ENCODE measurements at places on chromosomes 12 and 14.
A peak's percentile ranks its signal among the peaks of the same experiment; 100 is the strongest.

GRCh38 chr12:127133675-127134335 is 1133.2 kb upstream of the TMEM132C start:
- DNase-seq: peak; percentile 33

GRCh38 chr12:107884769-107885694 is 110.5 kb downstream of the ASCL4 start:
- DNase-seq: peak; percentile 53

DNA sequence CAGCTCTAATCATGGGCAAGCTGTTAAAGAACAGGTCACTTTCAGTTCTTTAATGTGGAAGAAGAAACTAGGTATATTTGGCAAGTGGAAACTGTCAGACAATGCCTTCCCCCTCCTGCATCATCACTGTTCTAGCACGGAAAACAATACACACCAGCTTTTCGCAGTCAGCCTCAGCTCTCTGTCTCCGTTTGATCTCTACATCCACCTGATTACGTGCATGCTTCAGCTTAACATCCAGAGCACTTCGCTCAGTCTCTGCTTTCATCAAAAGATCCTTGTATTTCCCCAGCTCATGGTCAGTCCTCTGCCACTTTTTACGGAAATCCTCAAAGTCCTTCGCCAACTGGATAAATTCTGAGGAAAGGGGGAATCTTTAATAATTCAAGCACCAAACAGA is 19.0 kb downstream of the RACGAP1 start:
- DNase-seq: no peak

DNA sequence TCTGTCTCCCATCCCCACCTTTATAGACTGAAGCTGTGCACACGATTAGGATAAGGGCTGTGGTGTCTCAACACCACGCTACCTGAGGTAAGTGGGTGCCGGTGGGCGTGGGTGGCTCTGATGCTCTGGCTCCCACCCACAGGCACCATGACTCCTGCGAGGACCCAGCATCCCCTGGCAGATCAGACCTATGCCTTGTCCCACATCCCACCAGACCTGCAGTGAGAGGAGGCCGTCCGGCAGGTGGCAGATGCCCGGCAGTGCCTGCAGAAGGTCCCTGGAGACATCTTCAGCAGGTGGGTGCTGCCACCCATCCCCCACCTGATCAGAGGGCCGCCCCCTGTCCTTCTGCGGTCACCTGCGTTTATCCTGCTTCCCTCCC is 104.4 kb upstream of the PRB2 start:
- DNase-seq: no peak

DNA sequence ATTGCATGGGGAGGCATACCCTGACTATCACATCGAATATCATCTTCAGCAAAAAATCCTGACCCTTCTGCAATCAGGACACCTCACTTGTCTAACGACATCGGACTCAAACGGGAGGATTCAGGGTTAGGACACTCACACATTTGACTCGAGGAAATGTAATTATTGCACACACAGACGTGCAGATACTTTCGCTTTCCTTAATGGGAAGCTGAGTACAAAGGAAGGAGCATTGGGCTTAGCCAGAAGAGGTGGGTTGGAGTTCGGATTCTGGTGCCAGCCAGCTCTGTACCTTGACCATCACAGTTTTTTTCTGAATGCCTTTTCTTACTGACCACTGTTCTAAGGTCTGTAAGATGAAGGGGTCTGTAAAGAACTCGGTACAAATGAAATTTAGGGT is 260.4 kb downstream of the GALC start:
- no peak for DNase-seq

- no peak for DNase-seq
These were observed 128.6 kb downstream of the CRADD start for GRCh38 chr12:93805736-93806141.

DNA sequence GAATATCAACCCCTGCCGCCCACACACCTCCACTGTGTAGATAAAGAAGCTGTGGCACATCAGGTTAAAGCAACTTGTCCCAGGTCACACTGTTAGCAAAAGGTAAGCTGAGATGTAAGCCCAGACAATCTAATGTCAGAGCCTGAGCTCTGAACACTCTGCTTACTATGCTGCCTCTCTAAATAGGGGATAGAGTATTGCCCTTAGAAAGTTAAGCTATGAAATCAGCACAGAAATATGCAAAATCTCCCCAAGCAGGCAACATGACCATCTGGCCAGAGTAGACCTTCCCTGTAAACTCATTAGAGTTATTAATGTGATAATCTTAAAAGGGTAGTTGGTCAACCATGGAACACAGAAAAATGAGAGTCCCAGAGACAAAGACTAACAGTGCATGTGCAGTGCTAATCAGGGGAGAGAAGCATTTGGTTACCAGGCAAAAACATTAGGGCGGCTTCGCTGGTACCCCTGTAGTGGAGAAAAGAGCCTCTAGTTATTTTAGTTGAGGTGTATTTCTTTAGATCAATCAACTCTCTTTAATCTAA is 171.0 kb downstream of the BTG1 start:
- DNase-seq: peak; percentile 40

GRCh38 chr12:537772-538171 is 78.0 kb downstream of the B4GALNT3 start:
- DNase-seq: no peak

DNA sequence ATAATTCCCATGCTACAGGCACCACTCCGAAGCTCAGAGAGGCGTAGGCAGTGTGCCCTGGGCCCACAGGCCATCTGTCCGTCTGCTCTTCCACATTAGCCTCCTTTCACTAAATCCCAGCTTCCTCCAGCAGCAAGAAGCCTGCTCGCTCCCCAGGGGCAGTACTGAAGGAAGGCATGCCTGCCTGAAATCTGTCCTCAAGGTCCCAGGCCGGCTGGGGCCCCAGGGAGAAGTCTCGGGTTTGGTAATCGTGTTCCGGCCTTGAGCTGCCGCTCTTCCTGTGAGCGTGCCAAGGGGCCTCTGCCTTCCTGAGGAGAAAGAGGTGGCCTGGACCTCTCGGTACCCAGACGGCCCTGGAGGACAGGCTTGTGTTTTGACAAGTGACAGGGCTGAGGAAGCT is 15.2 kb upstream of the DLK1 start:
- no peak for DNase-seq

- no peak for DNase-seq
These were observed 156.0 kb downstream of the TMTC3 start for GRCh38 chr12:88298014-88298682.

Measured in fibroblast of upper back skin (primary cell).